OCI-M1 (cell line): ENCODE measurements at places on chromosomes 2 and 18.

DNA sequence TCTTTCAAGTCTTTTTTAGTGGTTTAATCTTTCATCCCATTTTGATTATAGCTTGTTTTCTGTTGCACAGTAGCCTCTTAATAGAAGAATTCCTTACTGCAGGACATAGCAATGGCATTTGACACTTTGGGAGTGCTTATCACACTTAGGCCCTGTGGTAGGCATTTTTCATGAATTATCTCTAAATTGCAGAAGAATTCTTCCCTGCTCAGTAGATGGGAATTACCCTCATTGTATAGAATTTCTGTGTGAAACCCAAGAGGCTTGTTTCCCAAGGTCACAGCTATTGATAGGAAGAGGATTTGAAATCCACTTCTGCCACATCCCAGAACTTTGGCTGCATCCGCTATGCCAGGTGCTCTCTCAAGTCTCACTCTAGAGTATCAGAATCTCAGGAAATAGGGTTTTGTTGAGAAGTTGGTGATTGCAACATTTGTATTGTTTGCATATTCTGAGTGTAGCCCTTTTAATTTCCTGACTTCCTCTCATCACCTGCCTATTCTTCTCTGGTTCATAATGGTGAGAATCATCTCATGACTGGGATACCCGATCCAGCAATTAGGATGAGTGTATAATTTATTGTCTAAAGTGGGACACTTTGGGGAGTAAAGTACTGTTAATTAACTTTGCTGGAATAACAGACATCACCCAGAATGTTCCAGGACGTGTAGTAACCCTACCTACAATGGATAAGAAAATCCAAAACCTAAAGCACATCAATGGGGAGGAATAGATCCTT, 255.2 kb upstream of the RASGRP3 start:
- DNase-seq = no peak

GRCh38 chr2:219645631-219646527, 18.4 kb downstream of the SLC4A3 start:
- DNase-seq = no peak

DNA sequence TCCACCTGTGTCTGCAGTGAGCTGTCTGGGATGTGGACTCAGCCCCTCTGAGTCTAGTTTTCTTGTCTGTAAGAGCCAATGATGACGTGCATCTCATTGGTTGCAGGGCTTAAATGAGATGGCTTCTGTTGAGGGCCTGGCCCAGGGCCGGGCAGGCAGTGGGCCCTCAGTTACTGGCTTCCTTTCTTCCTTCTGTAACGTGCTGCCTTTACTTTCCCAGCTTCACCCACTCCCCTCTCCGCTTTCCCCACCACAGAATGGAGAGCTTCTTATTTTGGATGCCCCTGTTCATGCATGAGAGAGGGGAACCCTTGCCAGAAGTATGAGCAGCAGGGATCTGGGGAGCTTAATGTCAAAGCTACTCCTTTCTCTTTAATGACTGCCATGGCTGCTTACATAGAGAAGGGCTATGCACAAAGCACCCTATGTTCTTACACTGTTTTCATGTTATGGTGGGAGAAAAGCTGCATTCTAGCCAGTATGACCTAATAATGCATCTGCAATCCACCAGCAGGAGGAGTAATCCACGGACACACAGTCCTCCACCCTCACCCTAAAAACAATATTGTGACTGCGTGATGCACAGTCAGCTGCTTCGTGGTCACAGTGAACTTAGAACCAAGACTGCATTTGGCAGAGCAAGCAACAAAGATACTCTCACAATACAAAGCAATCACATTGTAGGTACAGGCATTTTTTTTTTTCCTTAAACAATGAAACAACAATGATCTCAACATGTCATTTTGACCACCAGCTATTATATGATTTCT, 37.2 kb downstream of the CREG2 start:
- DNase-seq = no peak

GRCh38 chr2:218256612-218257350, 4.0 kb upstream of the GPBAR1 start:
- DNase-seq = no peak

GRCh38 chr2:9326975-9327374, 96.4 kb downstream of the ITGB1BP1 start:
- DNase-seq = no peak

DNA sequence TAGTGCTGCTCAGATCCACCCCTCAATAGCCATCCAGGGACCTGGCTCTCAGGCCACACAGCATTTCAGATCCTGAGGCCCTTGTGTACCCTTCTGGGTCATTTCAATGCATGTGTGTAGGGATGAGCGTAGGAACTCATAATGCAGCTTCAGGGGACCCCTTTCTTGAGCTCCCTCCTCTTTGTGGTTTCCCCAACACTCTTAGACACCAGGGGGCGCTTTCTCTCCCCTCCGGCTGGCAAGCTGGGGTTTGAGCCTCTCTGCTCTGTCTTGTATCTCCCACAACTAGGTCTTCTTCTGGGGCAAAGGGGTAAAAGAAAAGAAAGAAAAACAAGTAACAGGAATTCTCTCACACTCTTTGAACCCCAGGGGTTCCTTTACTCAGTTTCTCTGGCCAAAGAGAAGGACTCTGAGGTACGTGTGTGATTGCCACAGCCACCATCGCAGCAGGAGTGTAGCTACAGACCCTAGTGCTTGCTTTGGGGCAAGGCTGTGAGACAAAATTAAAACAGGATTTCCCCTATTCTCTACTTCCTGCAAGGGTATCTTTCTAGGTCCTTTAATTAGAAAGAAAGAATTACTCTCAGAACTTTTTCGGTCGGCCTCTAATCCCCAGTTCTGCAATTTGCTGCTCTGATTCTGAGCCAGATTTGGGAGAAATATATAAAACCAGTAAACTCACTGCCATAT, 38.0 kb downstream of the CABYR start:
- DNase-seq = peak; percentile 77

- no peak for DNase-seq
Measured at GRCh38 chr2:223161873-223162458, 110.0 kb downstream of the KCNE4 start.

GRCh38 chr2:99748344-99748743, 258.5 kb upstream of the REV1 start:
- DNase-seq = no peak

GRCh38 chr2:97751752-97752151, 38.4 kb downstream of the ZAP70 start:
- DNase-seq = no peak

DNA sequence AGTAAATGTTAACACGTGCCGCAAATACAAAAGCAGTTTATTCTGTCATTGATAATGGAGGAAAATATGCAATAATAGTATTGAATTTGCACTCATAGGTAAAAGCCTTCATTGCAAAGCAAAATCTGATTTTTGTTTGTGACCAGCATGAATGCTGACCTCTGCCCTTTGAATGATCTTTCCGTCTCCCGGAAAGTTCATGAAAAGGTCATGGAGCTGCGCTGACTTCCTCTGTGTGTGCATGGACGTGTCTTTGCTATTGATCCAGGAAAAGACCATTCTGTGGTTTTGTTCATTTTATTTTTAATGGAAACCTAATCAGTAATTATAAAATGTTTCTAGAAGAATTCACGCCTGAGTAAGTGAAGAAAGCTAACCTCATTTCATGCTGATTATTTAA, 320.0 kb downstream of the MTX2 start:
- no peak for DNase-seq

DNA sequence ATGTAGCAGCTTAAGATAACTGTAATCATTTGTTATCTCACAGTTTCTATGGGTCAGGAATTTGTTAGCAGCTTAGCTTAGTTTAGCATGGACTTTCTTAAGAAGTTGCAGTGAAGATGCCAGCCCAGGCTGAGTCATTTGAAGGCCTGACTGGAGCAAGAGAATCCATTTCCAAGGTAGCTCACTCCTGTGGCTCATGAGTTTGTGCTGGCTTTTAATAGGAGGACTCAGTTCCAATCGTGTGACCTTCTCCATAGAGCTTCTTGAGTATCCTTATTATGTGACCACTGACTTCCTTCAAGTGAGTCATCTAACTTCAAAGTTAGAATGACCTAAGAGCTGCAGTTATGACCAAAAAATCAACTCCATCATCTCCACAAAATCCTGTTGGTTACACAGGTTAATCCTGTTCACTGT, 1.4 kb downstream of the GPATCH11 start:
- peak; percentile 37 for DNase-seq

GRCh38 chr2:234444242-234444730, 52.6 kb downstream of the ARL4C start:
- DNase-seq = no peak

DNA sequence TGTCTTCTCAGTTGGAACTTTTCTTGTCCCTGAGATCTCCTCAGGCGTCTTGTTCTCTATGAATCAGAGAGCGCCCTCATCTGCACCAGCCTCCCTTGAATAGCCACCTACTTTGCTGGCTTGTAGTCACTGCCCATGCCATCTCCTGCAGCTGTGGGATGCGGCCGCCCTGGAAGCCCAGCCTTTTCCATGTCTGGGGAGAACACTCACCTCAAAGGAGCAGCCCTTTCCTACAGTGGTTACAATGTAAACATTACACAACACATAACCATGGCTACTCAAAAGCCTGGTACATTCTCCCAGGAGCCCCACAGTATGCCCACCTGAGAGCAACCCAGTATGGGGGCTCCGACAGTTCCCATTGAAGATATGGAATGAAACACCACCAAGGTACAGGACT, 351.0 kb downstream of the EN1 start:
- no peak for DNase-seq

GRCh38 chr2:169069341-169069740, at the start of gene DHRS9:
Gene DHRS9 (plus strand): TSS chr2:169069563. CDS start chr2:169081582, 12,019 bp downstream.
- DNase-seq = no peak

GRCh38 chr2:211423018-211423417, 866.6 kb downstream of the CPS1 start:
- DNase-seq = no peak

DNA sequence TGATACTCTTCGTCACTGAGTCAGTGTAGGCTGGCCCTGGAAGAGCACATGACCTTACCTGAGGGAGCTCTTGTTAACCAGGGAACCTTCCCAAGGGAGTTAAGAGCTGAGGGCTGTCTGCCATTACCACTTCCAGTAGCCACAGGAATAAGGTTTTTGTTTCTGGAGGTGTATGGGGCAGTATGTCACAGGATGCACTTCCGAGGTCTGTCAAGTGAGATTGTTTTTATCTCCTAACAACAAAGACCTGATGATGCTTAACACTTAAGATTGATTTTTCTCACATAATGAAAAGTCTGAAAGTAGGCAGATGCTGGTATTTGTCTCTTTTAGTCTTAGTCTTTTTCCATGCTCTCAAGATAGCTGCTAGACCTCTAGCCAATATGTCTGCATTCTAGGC, 41.8 kb downstream of the PSMA8 start:
- DNase-seq = no peak

DNA sequence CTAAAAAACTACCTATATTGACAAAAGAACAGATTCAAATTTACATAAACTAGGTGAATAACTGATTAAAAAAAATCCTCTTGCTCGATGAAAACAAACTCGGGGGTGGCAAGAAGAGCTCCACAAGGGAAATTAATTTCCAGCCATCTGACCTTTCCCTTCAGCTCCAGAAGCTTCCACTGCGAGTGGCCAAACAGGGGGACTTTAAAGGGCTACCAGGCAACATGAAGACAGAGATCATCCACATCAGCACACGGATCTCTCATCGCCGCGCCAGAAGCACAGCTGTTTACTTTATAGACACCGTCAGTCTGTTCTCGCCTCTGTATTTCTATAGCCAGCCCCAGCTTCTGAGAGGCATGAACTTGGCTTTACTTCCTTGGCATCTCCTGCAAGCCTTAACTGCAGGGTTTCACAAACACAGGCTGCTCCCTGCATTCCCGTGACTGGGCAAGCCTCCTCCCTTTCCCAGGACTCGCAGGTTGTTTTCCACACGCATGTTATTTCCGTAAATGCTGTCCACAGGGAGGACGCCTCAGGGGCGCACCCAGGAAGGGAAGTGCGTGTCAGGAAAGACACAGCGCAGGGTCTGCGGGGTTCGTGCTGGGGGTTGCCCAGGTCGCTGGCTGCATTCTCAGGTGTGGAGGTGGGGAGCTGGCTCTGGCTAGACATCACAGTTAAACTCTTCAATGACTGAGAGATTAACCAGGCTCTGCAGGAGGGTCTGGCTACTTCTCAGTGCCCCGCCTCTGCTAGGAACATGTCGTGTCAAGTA, 85.0 kb downstream of the USP40 start:
- no peak for DNase-seq

DNA sequence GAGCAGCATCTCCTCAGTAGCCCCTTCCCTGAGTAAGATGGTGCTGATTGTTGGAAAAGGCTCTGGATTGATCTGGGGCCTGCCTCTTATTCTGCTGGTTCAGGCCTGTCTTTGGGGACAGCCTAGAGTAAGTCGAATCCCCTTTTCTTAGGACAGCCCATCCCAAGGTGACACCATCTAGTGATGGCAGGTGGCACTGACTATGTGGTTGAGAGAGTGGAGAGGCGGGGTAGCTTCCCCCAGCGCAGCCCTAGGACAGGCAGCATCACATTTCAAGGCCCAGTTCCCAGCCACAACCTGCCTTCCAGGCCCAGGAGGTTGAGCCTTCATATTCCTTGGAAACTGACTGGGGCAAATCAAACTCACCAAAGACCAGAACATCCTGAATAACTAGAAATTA, 69.1 kb upstream of the B3GNT7 start:
- no peak for DNase-seq

- no peak for DNase-seq
Measured at GRCh38 chr2:240355001-240355891, 80.2 kb upstream of the GPC1 start.

GRCh38 chr18:80033181-80034067, 810 bp upstream of the RBFA start:
- DNase-seq = no peak

- peak; percentile 47 for DNase-seq
Measured at GRCh38 chr2:189444322-189444721, 3.0 kb downstream of the WDR75 start.

DNA sequence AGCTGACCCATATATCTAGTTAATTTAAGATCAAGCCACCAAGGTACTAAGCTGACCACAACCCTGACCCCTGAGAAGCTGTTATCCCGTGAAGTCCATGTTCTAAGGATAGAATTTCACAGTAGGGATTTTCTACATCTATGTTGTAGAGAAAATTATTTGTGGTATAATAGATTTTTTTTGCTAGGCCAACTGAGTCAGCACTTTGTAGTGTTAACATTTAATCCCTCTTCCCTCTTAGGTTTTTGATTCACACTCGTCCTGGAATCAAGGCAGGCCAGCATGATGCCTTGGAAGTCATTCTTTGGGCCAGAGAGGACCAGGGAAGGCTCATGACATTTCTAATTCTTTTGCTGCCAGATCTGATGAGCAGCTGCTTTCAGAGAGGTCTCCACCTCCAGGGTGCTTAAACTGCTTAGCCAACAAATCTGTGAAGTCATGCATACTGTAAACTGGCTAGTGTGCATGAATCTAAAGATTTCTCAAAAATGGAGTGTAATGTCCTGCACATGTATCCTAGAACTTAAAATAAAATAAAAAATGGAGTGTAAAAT, 102.5 kb downstream of the RBM43 start:
- no peak for DNase-seq
